ENCODE measurements at places on chromosomes 16 and 17. TPM values are rescaled to one million over a fixed set of nuclear protein-coding genes. Genes with fewer than 3 reads are reported as not detected.

CLEC18B gene
- total RNA-seq = 8.2 TPM

NPTX1 gene
- 4.7 TPM for total RNA-seq

CEP95 gene
- 76.2 TPM for total RNA-seq

DNA sequence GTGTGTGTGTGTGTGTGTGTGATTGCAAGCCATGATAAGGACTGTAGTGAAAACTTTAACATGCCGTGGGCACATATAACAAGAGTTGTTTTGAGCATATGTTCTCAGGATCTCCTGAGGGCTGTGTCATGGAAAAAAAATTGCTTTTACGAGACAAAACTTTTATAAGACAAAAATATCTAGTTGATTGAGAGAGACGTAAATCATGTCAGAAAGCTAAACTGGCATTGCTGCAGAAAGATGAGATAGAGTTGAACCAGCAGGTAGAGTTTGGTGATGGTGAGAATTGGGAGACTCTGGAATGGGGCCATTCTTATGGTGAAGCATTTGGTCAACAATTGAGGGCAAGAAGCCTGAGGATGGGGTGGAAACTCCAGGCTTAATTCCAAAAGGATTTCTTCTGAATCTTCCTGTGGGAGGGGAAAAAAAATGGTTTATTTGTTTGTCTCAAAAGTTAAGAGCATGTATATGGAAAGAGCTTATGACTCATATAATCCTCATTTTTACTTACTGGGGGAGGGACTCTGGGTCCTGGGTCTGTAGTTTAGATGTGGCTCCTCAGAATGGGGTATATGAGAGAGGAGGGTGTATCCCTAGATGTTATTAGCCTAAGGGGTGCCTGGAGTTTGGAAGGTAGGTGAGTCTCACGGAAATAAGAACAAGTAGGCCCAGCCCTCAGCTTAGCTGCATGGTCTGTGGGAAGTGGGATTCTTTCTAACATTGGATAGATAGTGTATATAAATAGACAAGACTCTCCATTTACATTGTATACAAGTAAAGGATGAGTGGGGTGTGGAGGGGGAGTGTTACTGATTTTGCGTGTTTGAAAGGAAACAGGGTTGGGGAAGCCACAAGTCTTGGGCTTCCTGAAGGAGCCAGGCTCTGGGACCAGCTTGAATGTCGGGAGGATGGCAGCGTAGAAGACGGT is 7.1 kb downstream of the MINK1 start:
- H3K27me3 ChIP-seq = no peaks in the 10 kb centered on the region
- H3K4me1 ChIP-seq = peaks cover 43% of the 10 kb centered on the region
- no peak for DNase-seq
- no peak overlapping the region for H3K4me3 ChIP-seq

- peaks cover 26% of the 10 kb centered on the region for H3K4me1 ChIP-seq
- no peak overlapping the region for H3K27ac ChIP-seq
- no peak overlapping the region for H3K4me3 ChIP-seq
- H3K27me3 ChIP-seq = peaks cover 13% of the 10 kb centered on the region
- DNase-seq = no peak
Observed at GRCh38 chr17:48483471-48484131, 47.2 kb downstream of the HOXB1 start.

DNA sequence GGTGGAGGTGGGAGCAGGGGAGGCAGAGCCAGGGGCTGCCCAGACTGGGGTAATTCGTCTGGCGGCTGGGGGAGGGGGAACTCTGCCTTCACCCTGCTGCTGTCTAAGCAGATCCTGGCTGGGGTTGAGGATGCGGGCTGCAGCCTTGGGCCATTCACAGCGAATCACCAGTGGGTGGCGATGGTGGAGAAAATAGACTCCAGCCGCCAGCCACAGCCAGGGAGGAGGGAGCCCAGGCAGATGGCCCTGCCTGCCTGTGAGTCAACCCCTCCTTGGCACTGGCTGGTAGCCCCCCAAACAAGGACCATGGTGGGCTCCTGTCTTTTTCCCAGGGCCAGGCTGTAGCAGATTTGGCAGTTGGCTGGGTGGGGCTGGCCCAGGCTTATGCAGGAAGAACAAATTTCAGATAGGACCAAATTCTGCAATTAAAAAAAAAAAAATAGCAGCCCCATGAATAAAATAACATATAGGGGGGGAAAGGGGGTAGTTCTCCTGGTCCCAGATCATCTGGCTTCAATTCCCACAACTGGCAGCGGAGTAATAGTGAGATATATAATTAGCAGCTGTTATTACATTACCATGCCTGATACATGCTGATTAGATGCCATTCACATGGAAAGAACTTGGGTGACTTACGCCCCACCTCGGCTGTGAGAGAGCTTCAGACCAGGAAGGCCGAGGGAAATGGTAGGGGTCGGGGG is 41.5 kb upstream of the CDH5 start:
- H3K27me3 ChIP-seq = peaks cover 14% of the 10 kb centered on the region
- H3K27ac ChIP-seq = no peak overlapping the region
- no peak overlapping the region for H3K4me3 ChIP-seq
- no peaks in the 10 kb centered on the region for H3K36me3 ChIP-seq

DNA sequence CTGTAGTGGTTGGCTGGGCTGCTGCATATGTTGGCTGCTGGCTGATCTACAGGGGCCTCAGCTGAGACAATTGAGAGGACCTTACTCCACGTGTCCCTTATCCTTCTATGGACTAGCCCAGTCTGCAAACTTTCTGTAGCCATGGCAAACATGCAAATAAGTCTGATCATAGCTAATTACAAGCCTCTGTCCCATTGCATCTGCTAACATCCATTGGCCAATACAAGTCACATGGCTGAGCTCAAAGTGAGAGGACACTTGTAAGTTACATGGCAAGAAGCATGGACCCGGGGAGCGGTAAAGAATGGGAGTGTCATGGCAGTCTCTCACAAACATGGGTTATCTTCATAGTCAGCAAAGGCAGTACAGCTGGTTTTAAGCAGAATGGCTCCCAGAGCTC is 11.6 kb upstream of the IL4R start:
- peaks cover 4% of the 10 kb centered on the region for H3K27me3 ChIP-seq
- H3K36me3 ChIP-seq = no peaks in the 10 kb centered on the region
- DNase-seq = no peak
- no peaks in the 10 kb centered on the region for H3K4me1 ChIP-seq
- H3K27ac ChIP-seq = no peak overlapping the region

DNA sequence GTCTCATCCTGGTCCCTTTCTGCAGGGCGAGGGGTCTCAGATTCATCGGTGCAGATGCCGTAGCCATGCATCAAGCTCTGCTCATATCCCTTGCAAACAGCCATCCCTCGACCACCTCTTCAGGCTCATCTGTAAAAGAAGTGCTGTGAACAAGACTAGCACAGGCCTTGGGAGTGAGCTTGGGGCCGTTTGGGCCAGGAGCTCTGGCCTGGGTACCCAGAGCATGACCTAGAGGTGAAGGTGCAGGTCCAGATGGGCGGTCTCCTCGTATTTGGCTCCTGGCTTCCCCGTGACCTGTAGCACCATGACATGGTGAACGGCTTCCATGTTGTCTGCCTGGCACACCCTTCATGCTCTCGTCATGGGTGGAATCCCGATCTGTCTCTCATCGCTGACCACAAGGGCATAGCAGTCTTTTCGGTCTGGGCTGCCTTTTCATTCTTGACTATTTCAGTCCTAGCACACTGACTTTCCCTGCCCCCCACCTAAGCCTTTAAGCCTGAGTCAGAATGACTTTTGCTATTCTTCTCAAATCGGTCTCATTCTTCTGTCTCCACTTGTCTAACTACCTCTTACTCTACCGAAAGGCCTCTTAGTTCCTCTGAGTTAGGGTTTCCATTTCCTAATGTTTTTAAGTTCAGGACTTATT is 216.0 kb downstream of the FOXL1 start:
- no peak overlapping the region for H3K4me3 ChIP-seq
- DNase-seq = no peak
- H3K4me1 ChIP-seq = peaks cover 37% of the 10 kb centered on the region
- no peaks in the 10 kb centered on the region for H3K36me3 ChIP-seq

DNA sequence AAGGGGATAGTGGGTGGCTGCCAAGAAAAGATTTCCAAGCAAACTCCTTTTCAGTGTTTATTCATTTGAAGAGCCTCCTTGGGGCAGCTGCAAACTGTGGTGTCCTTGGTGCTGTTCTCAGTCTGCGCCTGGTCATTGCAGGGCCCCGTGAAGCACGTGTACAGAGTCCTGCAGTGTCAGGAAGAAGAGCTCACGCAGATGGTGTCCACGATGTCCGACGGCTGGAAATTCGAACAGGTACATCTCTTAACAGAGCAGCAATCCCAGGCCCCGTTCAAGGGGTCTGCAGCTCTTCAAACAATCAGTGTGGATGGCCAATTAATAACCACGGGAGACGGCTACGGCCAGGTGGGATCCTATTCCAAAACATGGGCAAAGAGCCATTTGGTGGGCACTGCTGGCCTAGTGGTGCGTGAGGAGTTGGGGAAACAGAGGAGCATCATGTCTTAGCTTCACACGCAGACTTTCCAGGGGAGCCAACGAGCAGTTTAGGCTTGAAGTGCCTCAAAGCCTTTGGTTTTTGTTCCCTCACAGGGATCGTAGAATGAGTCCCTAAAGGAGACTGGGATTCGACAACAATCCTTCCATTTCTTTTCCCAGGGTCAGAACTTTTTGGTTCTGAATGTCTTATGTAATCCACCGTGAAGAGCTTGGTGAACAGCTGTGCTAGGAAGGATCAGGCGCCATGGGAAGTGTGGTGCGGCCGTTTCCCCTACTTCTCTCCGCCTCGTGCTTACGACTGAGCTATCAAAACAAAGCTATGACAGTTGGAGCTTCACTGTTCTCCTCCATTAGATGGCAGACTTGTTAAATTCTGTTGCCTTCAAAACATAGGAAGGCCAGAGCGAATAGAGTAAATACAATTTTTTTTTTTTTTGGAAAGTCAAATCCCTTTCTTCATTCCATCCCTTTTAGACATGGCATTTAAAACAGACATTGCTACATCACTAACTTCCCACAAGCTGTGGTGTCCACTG is 12.6 kb downstream of the KCTD2 start:
- H3K27ac ChIP-seq = no peak overlapping the region
- peaks cover 12% of the 10 kb centered on the region for H3K36me3 ChIP-seq
- DNase-seq = no peak
- H3K4me3 ChIP-seq = no peak overlapping the region
- no peaks in the 10 kb centered on the region for H3K27me3 ChIP-seq

- no peak overlapping the region for H3K27ac ChIP-seq
- H3K4me3 ChIP-seq = no peak overlapping the region
- DNase-seq = no peak
- H3K36me3 ChIP-seq = no peaks in the 10 kb centered on the region
- no peaks in the 10 kb centered on the region for H3K4me1 ChIP-seq
Observed at GRCh38 chr17:12613566-12613965, 52.1 kb upstream of the MYOCD start.
